Stimulated activated CD4-positive, alpha-beta T cell treated with anti-CD3 and anti-CD28 coated beads, Interleukin-1b, Interleukin-23, amount 100 ng/mL, for 1 hour (primary cell): ENCODE measurements at places on chromosomes 7 and 10.

- DNase-seq, result no peak
Measured at GRCh38 chr10:33047655-33048054, 89.6 kb upstream of the ITGB1 start.

DNA sequence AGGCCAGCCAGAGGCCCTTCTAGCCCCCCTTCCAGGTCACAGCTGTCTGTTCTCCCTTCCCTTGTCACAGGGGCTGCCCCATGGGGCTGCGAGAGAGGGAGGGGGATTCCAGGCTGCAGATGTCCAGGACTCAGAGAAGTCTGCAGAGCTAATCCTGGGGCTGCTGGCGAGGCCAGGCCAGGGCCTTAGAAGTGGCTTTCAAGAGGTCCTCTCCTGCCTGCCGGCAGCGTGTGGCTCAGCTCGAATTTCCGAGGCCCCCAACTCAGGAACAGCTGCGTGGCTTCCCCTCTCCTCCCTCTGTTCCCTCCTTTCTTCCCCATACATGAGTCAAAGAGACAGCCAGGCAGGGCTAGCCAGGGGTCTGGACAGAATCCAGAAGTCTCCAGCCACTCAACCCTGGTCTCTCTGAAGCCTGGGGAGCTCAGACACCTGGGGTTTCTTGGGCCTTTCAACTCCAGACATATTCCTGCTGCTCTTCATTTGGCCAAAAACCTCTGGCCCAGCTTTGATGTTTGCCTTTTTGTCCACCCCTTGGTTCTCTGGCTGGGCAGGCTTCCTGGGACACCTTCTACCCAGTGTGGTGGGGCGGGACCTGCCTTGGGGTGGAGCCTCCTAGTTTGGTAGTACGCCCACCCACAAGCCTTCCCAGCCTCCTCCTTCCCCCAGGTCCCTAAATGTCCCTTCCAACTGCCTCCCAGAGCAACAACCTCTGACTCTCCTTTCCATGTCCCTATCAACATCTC lies 21.8 kb upstream of the EIF5AL1 start:
- no peak for DNase-seq

- no peak for DNase-seq
Measured at GRCh38 chr7:26916336-26916735, 51.9 kb upstream of the SKAP2 start.

GRCh38 chr7:18513343-18513742 lies 17.8 kb downstream of the HDAC9 start:
- no peak for DNase-seq

DNA sequence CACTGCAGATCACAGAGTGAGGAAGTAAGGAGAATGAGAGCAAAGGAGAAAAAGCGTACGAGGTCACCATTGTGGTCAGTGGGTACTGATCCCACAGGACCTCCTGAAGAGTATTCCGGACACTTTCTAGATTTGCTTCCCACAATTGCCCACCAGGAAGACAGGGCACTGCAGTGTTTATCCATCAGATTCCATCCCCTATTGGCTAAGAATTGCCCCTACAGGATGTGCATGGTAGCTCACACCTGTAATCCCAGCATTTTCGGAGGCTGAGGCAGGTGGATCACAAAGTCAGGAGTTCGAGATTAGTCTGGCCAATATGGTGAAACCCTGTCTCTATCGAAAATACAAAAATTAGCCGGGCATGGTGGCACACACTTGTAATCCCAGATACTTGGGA lies 5.3 kb upstream of the FHIP2A start:
- no peak for DNase-seq

GRCh38 chr10:131810036-131810804 lies 90.6 kb upstream of the PPP2R2D start:
- DNase-seq, result no peak

DNA sequence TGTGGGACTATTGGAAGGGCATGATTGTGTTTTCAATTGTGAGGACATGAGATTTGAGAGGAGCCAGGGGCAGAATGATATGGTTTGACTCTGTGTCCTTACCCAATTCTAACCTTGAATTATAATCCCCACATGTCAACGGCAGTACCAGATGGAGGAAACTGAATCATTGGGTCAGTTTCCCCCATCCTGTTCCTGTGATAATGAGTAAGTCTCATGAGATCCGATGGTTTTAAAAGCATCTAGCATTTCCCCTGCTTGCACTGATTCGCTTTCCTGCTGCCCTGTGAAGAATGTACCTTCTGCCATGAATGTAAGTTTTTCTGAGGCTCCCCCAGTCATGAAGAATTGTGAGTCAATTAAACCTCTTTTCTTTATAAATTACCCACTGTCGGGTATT lies 1367.1 kb downstream of the XPNPEP1 start:
- no peak for DNase-seq

GRCh38 chr7:155296006-155296787 lies 1.5 kb upstream of the INSIG1 start:
- no peak for DNase-seq

DNA sequence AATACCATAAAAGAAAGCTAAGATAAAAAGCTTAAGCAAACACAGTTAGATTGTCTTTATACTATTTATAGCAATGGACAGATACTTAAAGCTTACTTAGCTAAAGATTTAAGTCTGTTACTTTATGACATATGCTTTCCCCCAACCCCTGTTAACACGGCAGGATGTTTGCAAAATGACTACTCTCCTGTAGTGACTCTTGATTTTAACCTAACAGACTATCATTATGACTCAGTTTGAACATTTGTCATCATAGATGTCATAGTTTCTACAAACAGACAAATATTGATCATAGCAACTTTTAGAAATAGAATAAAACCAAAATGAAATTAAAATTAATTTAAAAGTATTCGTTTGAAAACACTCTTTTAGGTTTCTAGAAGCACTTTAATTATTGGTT lies 7.8 kb upstream of the COMMD3 start:
- DNase-seq, result no peak

DNA sequence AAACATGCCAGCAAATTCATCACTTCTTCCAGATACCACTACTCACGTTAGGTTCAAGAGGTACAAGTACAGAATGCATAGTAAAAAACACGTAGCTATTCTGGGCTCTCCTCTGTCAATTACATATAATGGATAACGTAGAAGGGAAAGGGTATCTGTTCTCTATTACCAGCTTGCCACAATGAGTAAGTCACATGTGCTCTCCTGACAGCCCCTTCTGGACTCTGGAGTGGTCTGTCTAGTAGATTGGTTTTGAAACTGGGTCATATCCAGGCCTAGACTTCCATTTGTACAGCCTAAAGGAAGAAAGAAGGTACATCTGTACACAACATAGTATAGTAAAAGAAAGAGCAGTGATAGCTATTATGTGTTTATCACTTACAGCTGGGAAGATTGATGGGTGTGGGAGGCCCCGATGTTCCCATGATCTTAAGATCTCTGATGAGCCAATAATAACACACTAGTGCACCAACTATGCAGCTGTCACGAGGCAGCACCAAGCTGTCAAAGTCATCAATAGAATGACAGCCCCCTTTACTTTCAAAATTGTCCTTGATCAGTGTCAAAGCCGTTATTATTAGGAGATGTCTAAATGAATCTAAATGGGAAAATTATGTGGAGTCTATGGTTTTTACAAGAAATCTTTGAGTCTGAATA lies 161.9 kb upstream of the AGK start:
- no peak for DNase-seq

GRCh38 chr10:68163735-68164134 lies 54.4 kb downstream of the MYPN start:
- DNase-seq, result no peak
